A549 treated with ZK216348 at 1 μM for 4 hours (cell line): ENCODE measurements at places on chromosomes 6 and 20. TPM values are rescaled to one million over a fixed set of nuclear protein-coding genes. Genes with fewer than 3 reads are reported as not detected.

Gene ARMH2
- not detected in 5 replicates for total RNA-seq

Gene TCP11
- total RNA-seq: not detected in 5 replicates

Gene SOX12
- total RNA-seq: 17.9 to 33.9 TPM (median 29.0 TPM) in 5 replicates

Gene IRF4
- 0.15 to 2.0 TPM (median 0.40 TPM) in 5 replicates for total RNA-seq

Gene SLC16A10
- total RNA-seq: 0.08 to 0.51 TPM (median 0.34 TPM) in 5 replicates

Gene SLC17A3
- total RNA-seq: 0.87 to 2.0 TPM (median 1.1 TPM) in 5 replicates

Gene EYA2
- 2.4 to 3.8 TPM (median 2.6 TPM) in 5 replicates for total RNA-seq

Gene ACOT8
- total RNA-seq: 11.6 to 22.7 TPM (median 19.3 TPM) in 5 replicates

Gene STX16
- total RNA-seq: 28.0 to 37.0 TPM (median 34.8 TPM) in 5 replicates

Gene NRSN1
- total RNA-seq: not detected in 5 replicates

Gene LY6G6C
- 0.20 to 0.42 TPM (median 0.29 TPM) in 3 of 5 replicates, not detected in the others for total RNA-seq

Gene RTEL1
- 2.7 to 9.2 TPM (median 7.3 TPM) in 5 replicates for total RNA-seq

Gene TAF11
- total RNA-seq: 18.8 to 21.3 TPM (median 19.7 TPM) in 5 replicates

Gene OPRL1
- total RNA-seq: 0.46 to 0.98 TPM (median 0.70 TPM) in 5 replicates

Gene ZNF76
- 6.3 to 11.4 TPM (median 11.0 TPM) in 5 replicates for total RNA-seq

Gene PSORS1C1
- 3.7 to 5.9 TPM (median 4.5 TPM) in 5 replicates for total RNA-seq

Gene PDYN
- total RNA-seq: not detected in 5 replicates

Gene NCOA3
- 39.2 to 63.5 TPM (median 50.0 TPM) in 5 replicates for total RNA-seq

Gene MUC21
- total RNA-seq: 0.05 TPM in 1 of 5 replicates, not detected in the others

Gene BPI
- not detected in 5 replicates for total RNA-seq

Gene TMEM30A
- 18.4 to 54.2 TPM (median 38.7 TPM) in 5 replicates for total RNA-seq

Gene BCAS1
- 0.39 to 1.0 TPM (median 0.53 TPM) in 5 replicates for total RNA-seq

Gene SYCP2L
- 2.4 to 3.9 TPM (median 3.6 TPM) in 5 replicates for total RNA-seq

Gene LIN28B
- 0.81 to 1.8 TPM (median 1.6 TPM) in 5 replicates for total RNA-seq

Gene AVP
- total RNA-seq: not detected in 5 replicates

Gene RBL1
- 7.5 to 10.7 TPM (median 9.9 TPM) in 5 replicates for total RNA-seq

Gene GDAP1L1
- not detected in 5 replicates for total RNA-seq

Gene EDN1
- 36.8 to 57.2 TPM (median 41.6 TPM) in 5 replicates for total RNA-seq

Gene CDC5L
- total RNA-seq: 11.8 to 19.6 TPM (median 12.5 TPM) in 5 replicates

Gene TP53INP2
- 5.8 to 8.6 TPM (median 8.4 TPM) in 5 replicates for total RNA-seq

Gene E2F3
- total RNA-seq: 10.5 to 13.6 TPM (median 13.3 TPM) in 5 replicates

Gene CCR6
- 0.09 to 0.14 TPM in 2 of 5 replicates, not detected in the others for total RNA-seq

Gene C20orf173
- total RNA-seq: not detected in 5 replicates

Gene ADTRP
- 0.49 to 1.2 TPM (median 0.90 TPM) in 5 replicates for total RNA-seq
